ENCODE measurements at places on chromosomes 1 and 21.

GRCh38 chr21:40386294-40386911 is 460.6 kb downstream of the DSCAM start:
- no peak for DNase-seq

- DNase-seq = no peak
Observed at GRCh38 chr1:173669491-173669941, at the start of gene ANKRD45. ANKRD45 (minus strand) TSS chr1:173669851; CDS start chr1:173659418, 10,433 bp downstream.

DNA sequence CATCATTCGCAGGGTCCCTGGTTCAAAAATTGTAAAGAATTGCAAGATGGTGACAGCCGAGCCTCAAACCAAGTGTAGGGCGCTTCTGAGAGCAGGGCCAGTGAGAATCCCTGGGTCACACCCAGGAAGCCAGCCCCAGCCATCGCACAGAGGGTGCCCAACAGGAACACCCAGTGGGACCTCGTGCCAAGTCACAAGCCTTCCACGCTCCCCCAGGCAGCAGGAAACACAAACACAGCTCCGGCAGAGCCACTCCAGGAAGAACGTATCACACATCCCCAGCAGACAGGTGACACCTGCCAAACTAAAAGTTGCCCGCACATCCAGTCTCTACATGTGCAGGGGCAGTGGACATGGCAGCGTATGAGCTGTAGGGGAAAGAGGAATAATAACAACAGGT is 20.2 kb downstream of the DHRS3 start:
- no peak for DNase-seq

GRCh38 chr1:116565222-116565621 is 5.6 kb downstream of the CD58 start:
- no peak for DNase-seq
